ENCODE measurements at places on chromosomes 2 and 18.

DNA sequence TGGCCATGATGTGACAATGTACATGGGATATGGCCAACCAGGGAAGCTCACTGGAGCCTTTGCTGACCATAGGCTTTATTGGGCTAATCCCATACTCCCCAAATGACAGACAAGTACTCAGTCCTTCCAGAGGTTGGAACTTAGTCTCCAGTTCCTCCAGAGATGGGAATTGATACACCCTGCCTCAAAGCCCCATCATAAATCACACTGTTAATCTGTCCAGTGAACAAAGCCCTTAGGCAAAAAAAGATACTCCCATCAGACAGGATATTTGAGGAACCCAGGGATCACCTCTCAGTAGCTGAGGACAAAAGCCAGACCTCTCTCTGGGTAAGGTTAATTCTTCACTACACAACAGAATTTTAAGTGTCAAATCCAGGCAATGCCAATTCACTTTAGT lies 247.5 kb upstream of the CDH20 start:
- DNase-seq, result no peak

DNA sequence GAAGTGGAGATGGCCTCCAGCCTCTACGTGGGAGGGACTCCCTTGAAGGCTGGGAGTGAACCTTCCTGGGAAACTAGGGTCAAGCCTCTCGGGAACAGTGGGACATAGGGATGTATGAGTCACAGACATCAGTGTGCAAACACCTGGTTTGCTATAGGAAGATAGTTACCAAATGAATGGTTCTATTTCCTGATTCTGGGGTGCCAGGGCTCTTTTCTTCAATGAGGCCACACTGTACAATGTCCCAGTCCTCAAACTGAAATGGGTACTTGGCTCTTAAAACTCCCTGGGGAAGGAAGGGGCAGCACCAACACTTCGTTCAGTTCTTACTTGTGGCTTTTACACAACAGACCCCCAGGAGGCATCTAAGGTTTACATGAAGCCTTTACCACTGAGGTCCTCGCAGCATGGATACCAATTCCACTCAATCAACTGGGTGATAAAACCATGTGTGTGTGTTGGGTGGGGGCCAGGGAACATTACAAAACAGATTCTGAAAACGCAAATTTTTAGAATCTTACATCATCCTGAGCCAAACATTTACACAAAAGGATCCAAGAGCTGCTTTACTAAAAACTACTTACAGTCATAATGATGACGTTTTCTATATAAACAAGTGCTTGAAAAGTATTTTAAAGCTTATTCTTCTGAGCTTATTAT lies 10.4 kb downstream of the ERFE start:
- DNase-seq, result peak; percentile 17

DNA sequence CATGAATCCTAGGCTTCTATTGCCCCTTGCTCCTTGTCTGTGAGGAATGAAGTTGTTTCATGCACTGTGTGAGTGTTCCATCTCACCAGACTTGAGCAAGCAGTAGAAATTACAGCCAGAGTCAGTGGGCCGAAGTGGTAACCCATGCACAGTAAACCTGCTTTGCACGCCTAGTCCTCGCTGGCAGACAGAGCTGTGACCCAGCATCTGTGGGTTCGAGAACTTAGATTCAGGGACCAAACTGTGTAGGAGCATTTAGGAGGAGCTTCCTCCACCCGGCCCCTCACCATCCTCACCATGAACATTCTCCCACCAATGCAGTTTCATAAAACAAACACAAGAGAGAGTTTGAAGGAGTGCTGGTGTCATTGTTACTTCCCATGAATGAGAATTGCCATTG lies 21.6 kb upstream of the TEX51 start:
- DNase-seq, result no peak

GRCh38 chr2:207167099-207167923 lies 1.6 kb upstream of the KLF7 start:
- no peak for DNase-seq

DNA sequence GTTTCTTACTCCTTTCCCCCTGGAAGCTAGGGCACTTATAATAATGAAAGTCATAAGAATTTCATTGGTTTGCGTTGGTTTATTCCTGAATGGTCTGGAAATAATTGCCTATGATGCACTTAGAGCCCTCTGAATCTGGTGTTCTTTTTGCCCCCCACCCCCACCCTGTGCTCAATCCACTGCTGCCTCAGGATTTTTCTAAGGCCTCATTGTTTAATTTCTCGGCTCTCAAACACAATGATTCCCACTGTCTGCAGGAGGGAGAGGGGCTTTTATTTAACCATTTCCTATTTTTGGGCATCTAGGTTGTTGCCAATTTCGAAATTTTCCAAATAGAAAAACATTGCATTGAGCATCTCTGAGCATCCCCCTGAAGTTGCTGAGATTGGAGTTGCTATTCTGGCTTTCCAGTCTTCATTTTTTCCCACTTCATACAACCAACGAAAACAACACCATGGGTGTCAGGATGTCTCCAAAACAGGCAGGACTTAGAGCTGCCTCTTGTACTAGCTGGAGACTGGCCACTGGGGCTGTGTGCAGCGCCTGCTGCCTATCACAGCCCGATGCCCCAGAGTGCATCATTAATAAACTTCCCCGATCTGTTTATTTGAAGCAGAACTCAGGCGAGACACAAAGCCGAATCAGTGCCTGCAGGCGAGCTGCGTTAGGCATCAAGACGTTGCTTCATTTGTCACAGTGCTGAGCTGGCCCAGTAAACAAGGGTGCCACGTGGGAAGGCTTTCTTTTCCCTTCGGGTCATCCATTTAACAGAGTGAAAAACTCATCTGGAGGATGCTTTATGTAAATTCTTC lies 1.8 kb upstream of the PCARE start:
- no peak for DNase-seq

GRCh38 chr2:74576863-74577229 lies 22.3 kb downstream of the DOK1 start:
- no peak for DNase-seq

DNA sequence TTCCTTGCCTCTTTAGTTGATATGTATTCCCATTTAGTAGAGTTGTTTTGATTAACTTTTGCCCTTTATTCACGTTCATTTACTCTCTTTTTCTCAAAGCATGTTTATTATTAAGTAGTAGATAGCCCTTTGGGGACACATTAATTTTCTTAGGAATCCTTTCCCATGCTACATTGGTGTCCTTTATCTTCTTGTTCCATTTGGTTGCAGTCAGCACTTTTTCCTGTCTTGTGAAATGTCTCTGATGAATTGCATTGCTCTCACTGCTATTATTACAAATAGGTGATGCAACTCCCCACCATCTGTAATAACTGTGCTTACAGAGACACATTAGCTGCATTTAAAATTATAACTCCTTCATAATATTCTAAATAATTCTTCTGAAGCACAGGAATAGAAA lies 428.5 kb upstream of the CNTNAP5 start:
- DNase-seq, result no peak

GRCh38 chr2:162915858-162916257 lies 77.3 kb upstream of the KCNH7 start:
- DNase-seq, result no peak

DNA sequence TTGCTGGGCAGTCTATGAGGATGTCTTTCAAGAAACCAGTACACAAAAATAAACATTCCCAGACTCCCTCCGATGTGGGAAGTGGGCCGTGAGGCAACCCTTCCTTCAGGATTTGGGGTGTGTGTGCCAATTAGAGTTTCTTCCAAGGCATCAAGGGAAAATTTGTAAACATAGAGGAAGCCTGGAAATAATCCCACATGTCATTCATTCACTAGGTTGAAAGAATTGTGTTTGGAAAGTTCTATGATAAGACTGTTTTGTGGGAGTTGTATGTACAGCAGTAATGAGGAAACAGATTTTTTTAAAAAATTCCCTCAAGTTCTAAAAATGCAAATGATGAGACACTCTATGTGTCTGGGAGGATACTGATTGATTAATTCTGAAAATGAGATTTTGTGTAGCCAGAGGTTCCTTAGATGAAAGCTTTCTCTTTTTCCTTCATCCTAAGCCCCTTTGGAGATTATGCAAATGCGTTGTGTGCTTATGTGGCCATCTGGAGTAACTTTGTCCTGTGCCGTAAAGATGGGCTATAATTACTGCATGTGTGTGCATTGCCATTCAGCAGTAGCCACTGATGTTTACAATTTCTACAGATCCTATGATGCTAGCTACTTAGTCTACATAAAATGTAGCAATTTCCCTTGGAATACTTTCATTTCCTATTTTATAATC lies 107.8 kb upstream of the TPO start:
- no peak for DNase-seq

- no peak for DNase-seq
Measured at GRCh38 chr18:5584746-5585417, 41.1 kb upstream of the EPB41L3 start.

- DNase-seq, result no peak
Measured at GRCh38 chr2:234446404-234447076, 50.3 kb downstream of the ARL4C start.

GRCh38 chr2:238600506-238601432 lies 174.0 kb downstream of the ASB1 start:
- DNase-seq, result no peak

- no peak for DNase-seq
Measured at GRCh38 chr2:205905576-205905975, 180.4 kb downstream of the INO80D start.

- DNase-seq, result no peak
Measured at GRCh38 chr2:197097578-197098366, 171.3 kb upstream of the PGAP1 start.

GRCh38 chr2:23611839-23612238 lies 226.9 kb downstream of the KLHL29 start:
- DNase-seq, result no peak

DNA sequence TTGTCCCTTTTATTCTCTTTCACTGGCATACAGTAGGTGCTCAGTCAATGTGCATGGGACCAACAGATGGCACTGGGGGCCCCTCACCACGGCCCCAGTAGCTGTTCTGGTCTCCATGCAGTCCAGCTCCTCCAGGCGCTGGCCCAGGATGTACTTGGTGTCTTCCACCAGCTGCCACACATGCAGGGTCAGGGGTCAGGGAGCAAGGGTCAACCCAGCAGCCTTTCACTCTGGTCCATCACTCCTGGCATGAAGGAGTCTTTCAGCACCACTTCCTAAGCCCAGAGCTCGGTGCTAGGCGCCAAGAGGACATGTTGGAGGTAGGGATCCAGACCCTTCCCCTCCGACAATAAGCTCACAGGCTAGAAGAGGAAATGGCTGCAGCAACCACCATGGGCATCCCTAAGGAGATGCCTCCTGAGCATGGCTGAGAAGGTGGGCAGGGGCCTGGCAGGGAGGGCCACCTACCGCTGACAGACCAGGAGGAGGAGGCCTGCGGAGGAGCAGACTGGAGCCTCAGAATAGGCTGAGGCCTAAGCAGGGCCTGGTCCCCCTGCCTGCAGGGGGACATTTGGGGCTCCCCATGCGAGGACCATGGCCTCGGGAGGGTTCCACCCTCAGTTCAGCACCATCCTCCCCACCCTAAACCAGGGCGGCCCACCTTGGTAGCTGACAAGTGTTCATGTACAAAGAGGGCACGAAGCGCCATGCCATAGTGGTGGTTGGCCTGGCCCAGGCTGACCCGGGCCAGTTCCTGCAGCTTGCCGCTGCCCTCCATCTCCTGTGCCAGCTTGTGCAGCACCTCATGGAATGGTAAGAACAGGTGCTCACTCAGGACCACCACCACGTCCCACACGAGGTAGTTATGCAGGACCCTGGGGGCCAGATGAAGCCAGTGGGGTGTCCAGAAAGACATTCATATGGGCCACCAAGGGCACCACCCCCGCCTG lies 10.2 kb downstream of the ALPG start:
- DNase-seq, result no peak

GRCh38 chr2:72395096-72395495 lies 247.4 kb upstream of the CYP26B1 start:
- no peak for DNase-seq

- no peak for DNase-seq
Measured at GRCh38 chr18:52812834-52813233, 472.8 kb downstream of the DCC start.

DNA sequence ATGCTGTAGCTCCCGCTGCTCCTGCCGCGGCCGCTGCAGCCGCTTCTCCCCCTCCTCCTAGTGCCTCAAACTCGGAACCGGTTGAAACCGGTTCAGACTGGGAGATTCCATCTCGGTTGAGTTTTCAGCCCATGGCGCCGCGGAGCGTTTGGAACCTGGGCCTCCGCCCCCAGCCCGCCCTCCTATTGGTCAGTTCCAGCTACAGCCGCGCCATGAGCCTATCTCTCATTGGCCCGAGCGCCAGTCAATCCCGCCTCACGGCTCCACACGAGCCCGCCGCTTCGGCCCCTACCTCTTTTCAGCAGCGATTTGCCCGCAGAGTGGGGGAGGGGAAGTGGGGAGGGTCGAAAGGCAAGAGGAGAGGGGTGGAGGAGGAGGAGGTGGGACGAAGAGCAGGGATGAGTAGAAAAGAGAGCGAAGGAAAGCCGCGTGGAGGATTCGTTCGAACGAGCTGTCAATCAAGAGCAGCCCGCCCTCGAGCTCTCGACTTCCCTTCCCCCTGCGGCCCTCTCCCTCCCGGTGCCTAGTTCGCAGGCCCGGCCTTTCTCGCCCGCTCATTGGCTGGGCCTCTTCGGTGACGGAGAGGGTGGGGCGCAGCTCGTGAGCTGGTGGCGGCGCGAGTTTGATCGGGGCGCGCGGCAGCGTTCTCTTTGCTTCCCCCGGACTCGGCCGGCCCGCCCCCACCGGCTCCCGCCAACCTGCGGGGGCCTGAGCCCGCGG lies at the start of gene XPO1:
XPO1 (minus strand) TSS at position 157 of the 720 bp plus-strand sequence. CDS start 4,459 bp downstream, outside the sequence.
- DNase-seq, result peak; percentile 95

DNA sequence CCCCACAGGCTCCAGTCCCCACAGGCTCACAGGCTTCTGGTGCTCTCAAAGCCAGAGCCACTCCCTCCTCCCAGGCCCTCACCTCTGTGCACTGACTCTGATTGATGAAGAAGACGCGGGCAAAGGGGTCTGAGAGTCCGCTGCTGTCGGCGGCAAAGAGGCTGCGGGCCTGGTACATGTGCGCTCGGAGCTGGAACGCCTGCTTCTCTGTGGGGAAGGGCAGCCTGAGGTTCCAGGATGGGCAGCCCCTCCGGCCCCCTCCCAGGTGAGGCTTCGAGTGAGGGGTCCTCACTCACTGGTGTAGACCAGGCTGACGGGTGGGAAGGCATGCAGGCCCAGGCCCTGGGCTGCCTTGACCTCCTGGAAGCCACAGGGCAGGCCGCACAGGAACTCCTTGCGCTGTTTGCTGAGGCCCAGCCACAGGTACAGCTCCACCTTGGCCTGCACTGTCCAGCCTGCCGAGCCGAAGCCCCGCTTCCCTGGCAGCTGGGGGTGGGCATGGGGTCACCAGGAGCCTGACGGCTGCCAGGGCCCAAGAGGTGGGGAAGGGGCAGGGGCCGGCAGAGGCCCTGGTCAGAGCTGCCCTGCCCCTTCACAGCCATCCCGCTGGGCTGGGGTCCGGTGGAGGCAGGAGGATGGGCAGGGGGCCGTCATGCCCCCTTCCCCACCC lies 2.0 kb downstream of the OTOF start:
- no peak for DNase-seq

GRCh38 chr2:75640621-75641121 lies 5.9 kb upstream of the MRPL19 start:
- DNase-seq, result no peak

DNA sequence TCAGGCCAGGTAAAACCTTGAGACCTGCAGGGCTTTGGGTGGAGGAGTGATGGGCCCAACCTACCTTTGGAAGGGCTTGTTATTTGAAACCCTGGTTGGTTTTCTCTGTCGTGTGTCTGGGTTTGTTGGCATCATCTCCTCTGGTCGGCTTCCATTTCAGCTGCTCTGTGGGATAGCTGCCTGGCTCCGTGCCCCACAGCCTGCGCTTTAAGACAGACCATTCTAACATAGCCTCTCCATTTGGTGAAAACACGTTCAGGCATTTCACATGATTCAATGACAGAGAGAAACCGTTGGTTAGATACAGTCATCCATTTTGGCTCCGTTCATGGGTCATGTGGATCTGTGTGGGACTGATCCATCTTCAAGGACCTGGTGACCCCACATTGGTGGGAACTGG lies 37.0 kb upstream of the LYPD6B start:
- no peak for DNase-seq

Measured in HS-27A (cell line).